ENCODE measurements at places on chromosomes 7 and 10.
A peak's percentile ranks its signal among the peaks of the same experiment; 100 is the strongest.

GRCh38 chr7:106813705-106814305 lies 51.3 kb upstream of the PIK3CG start:
- DNase-seq: no peak

- DNase-seq: no peak
Measured at GRCh38 chr10:78663721-78664120, 405.0 kb upstream of the ZMIZ1 start.

GRCh38 chr7:33399528-33400213 lies 270.3 kb downstream of the BBS9 start:
- no peak for DNase-seq

DNA sequence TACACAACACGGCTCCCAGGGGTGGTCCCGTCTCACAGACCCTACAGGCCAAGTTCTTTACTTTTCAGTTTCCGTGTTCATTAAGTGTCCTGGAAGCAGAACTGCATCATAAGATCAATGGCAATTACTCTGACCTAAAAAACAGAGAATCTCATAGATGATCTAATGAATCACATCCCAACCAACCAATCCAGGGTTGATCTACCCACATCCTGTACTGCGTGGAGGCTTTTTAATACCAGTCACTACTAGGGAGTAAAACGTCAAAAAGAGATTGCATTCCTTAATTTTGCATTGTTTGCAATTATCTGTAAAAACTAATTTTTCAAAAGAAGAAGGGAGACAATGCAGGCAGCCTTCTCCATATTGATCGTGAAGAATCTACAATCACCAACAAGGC lies 72.6 kb downstream of the PARD3 start:
- no peak for DNase-seq

GRCh38 chr7:95929710-95930280 lies 157.4 kb downstream of the DYNC1I1 start:
- DNase-seq: no peak

GRCh38 chr10:55550236-55550635 lies 749.2 kb upstream of the PCDH15 start:
- peak; percentile 18 for DNase-seq

GRCh38 chr7:12092499-12093130 lies 118.5 kb upstream of the TMEM106B start:
- DNase-seq: no peak

- DNase-seq: no peak
Measured at GRCh38 chr10:105023211-105024111, 382.4 kb downstream of the SORCS3 start.

GRCh38 chr7:38242814-38243213 lies 30.6 kb downstream of the TARP start:
- no peak for DNase-seq

- peak; percentile 45 for DNase-seq
Measured at GRCh38 chr10:97332591-97333350, 1.8 kb downstream of the FRAT2 start.
